K562 (cell line): ENCODE measurements at places on chromosomes 1 and 21. TPM values are rescaled to one million over a fixed set of nuclear protein-coding genes. Genes with fewer than 3 reads are reported as not detected.

GRCh38 chr1:60591583-60591982, 490.8 kb upstream of the NFIA start:
- no peak for DNase-seq

DNA sequence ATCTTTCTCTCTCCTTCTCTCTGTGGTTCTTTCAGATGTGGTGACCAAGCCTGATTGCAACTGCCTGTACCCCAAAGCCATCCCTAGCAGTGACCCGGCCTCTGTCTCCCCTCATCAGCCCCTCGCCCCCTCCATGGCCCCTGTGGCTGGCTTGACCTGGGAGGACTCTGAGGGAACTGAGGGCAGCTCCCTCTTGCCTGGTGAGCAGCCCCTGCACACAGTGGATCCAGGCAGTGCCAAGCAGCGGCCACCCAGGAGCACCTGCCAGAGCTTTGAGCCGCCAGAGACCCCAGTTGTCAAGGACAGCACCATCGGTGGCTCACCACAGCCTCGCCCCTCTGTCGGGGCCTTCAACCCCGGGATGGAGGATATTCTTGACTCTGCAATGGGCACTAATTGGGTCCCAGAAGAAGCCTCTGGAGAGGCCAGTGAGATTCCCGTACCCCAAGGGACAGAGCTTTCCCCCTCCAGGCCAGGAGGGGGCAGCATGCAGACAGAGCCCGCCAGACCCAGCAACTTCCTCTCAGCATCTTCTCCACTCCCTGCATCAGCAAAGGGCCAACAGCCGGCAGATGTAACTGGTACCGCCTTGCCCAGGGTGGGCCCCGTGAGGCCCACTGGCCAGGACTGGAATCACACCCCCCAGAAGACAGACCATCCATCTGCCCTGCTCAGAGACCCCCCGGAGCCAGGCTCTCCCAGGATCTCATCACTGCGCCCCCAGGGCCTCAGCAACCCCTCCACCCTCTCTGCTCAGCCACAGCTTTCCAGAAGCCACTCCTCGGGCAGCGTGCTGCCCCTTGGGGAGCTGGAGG, 12.7 kb downstream of the CSF1 start:
- DNase-seq, result peak; percentile 66

- no peak for DNase-seq
Measured at GRCh38 chr1:207904391-207904790, 6.5 kb downstream of the CD34 start.

GRCh38 chr1:42744148-42744413, 4.0 kb upstream of the CLDN19 start:
- DNase-seq, result no peak

- DNase-seq, result no peak
Measured at GRCh38 chr1:234825498-234826165, 215.7 kb upstream of the IRF2BP2 start.

DNA sequence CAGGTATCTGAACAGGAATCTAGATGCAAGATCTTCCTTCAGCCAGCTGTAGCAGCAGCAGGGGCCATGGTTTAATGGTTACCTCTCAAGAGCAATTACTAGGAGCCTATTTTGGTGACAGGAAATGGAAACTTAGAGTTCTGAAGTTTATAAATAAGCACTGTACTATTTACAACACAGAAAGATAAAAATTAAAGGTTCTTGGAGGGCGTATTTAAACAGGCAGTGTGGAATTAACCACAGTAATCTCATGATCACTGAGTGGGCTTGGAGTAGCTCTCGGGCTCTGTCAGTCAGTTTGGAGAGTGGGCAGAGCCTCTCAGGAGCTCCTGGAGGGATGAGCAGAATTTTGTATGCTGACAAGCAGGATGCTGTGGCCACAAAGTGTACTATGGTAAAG, 10.2 kb upstream of the FCRL5 start:
- DNase-seq, result no peak

Gene RNF186
- not detected in 2 replicates for total RNA-seq

Gene TAS1R3
- total RNA-seq, result 0.07 and 0.09 TPM in 2 replicates
